ENCODE measurements at places on chromosomes 6 and 20.

DNA sequence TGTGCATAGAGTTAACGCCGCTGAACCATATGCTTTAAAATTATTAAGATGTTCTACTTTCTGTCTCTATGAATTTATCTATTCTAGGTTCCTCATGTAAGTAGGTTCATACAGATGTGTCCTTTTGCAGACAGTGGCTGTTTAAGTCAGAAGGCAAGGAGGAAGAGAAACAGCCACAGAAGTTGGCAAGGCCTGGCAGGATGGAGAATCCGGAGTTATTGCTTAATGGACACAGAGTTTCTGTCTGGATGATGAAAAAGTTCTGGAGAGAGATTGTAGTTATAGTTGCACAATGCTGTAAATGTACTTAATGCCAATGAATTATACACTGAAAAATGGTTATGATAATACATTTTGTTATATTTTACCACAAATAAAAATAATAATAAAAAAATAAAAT lies 283.6 kb upstream of the CNR1 start:
- no peak for DNase-seq

DNA sequence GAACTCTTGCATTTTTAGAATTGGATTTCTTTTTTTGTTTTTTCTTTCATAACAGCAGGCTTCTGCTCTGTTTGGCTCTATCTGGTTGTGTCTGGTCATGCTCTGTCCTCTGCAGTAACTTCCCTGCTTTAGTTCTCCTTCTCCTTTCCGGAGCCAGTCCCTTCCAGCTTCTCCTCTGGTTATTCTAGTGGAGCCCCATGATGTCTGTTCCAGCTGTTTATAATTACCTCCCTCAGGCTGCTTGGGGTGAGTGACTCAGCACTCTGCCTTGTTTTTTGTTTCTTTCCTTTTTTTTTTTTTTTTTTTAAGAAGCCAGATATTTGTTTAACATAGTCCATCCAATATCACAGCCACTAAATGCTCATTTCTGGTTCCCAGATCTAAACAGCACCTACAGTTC lies 409.6 kb downstream of the MAFB start:
- DNase-seq: no peak

- peak; percentile 18 for DNase-seq
These were observed 16.0 kb downstream of the MARCKS start for GRCh38 chr6:113873043-113873667.

DNA sequence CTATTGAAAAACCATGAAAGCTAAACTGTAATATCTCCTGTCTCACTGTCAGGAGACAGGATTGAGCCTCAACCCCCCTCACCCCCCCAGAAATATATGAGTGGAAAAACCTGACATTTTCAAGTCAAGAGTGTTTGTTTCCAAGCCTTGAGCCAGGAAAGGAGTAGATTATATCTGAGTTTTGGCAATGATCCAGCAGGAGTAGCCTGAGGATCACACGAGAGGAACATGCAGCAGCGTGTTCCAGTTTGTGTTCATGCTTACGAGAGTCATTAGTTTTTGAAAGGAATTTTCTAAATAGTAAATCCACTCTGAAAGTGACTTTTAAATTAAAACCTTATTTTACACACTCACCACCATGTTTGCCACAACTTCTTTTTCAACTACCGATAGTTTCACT lies 15.8 kb downstream of the IL22RA2 start:
- DNase-seq: no peak

DNA sequence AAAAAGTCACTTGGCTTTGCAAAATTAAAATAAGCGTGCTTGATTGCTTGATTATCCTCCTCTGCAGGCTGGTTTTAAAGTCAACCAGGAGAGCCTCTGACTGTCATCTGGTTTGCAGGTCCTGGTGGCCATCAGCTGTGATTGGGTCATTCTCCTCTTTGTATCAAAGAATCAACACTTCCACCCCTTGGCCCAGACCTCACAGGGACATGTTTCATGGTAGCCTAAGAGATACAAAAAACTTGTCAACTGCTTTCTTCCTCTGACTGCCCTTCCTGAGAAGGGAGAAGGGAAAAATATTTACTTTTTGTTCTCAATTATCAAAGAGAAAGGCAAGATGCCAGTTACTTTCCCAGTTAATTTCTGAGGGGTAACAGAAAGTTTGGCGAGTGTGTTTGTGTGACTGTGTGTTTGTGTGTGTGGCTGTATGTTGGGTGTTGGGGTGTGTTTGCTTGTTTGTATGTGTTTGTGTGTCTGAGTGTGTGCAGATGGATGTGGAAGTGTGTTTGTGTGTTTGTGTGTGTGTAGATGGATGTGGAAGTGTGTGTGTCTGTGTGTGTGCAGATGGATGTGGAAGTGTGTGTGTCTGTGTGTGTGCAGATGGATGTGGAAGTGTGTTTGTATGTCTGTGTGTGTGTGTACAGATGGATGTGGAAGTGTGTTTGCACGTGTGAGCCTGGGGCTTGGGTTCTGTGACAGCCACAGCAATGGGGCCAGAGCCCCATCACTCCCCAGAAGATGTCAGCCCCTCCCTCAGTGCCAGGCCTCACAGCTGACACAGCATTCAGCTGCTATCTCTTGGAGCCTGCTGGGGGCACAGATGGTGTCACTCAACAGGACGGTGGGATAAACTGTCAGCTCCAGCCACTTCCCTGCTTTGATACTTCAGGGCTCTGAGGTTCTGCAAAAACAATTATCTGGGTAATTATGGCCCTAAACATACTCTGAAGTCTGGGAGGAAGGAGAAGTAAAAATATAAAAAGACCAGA lies 98.6 kb upstream of the RNF24 start:
- DNase-seq: no peak

- no peak for DNase-seq
These were observed 3.1 kb downstream of the COL12A1 start for GRCh38 chr6:75202676-75203131.

DNA sequence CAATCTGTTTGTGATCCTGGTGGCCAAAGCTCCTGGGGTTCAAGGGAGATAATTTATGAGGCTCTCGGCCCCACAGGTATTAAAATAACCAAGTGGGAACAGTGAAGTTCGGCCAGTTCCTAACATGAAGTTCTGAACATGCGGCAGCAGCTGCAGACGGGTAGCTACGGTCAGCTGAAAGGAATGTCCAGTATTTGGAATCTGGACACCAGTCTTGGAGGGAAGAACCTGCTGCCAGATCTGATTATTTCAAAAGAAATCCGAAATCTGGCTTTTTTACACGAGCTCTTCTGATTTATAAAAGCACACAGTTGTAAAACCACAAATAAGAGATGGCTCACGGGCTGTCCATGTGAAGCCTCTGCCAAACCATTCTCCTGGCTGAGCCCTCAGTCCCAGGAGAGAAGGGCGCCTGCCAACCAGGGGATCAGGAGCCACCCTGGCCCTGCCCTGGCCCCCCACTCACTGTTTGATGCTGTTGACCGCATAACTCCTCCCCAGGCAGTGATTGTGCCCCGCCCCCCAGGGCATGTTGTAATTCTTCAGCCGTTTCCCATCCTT lies 28.2 kb upstream of the KCNB1 start:
- no peak for DNase-seq

- DNase-seq: no peak
These were observed 39.3 kb upstream of the TENT5A start for GRCh38 chr6:81791756-81792155.

Measured in CD4-positive, alpha-beta T cell treated with Interleukin-12 subunit alpha and Interleukin-12 subunit beta, for 1 hour (primary cell).